DMS53 (cell line): ENCODE measurements at places on chromosomes 12 and 14.

GRCh38 chr12:9319044-9319841 lies 111.0 kb upstream of the PZP start:
- DNase-seq, result peak; percentile 56

- peak; percentile 54 for DNase-seq
Observed at GRCh38 chr12:39372929-39373328, 70.0 kb downstream of the KIF21A start.

- no peak for DNase-seq
Observed at GRCh38 chr12:51941011-51941581, 10.4 kb upstream of the ACVR1B start.

DNA sequence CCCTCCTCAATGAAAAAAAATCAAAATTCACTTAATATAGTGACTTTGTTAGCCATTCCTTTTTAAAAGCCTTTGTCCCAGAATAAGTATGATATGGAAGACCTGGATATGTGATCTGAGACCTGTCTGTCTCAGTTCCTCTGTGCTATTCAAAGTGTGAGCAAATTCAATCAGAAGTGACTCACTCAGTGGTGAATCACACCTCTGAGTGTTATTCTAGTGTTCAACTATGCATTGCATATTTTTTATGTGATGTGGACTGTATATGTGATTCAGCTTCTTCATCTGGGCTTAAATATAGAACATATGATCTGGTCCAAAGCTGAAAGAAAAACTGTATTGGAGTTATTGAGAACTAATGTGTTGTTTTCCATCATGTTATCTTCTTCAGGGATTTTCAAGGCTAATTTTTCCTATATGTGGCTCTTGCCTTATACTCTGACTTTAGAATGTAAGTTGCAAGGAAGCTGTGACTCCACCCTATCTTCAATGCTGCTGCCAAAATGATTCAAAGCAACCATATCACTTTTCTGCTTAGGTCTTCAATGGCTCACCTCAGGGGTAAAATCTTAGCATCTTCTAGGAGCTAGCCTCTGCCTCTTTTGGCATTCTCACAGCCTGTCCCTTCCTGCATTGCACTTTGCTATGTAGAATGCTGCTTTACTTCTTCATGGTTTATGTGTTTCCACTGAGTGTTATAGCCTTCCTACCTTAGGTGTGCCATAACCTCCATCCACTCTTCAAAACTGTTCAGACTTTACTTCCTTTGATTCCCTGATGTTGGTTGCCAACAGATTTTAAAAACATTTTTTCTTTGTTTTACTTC lies 169.8 kb downstream of the OTOGL start:
- DNase-seq, result peak; percentile 89

- DNase-seq, result no peak
Observed at GRCh38 chr12:116266631-116267349, 10.7 kb downstream of the MED13L start.

- no peak for DNase-seq
Observed at GRCh38 chr12:91319071-91319760, 136.6 kb upstream of the DCN start.

DNA sequence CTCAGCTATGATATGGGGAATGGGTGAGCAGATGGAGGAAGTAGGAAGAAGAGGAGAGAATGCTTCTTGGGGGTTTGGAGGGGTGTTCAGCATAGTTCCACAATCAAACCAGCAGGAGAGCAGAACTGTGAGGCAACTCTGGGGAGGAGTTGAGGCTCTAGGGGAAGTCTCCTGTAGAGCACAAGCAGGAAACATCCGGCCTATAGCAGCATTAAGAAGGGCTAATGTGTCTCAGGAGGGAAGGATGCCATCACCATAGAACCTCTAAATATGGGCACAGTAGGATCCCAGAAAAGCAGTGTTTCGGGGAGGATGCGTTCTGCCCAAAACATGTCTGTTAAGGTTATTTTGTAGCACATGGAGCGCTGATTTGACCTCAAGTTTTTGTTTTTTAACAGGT lies 8.4 kb upstream of the SALL2 start:
- no peak for DNase-seq

DNA sequence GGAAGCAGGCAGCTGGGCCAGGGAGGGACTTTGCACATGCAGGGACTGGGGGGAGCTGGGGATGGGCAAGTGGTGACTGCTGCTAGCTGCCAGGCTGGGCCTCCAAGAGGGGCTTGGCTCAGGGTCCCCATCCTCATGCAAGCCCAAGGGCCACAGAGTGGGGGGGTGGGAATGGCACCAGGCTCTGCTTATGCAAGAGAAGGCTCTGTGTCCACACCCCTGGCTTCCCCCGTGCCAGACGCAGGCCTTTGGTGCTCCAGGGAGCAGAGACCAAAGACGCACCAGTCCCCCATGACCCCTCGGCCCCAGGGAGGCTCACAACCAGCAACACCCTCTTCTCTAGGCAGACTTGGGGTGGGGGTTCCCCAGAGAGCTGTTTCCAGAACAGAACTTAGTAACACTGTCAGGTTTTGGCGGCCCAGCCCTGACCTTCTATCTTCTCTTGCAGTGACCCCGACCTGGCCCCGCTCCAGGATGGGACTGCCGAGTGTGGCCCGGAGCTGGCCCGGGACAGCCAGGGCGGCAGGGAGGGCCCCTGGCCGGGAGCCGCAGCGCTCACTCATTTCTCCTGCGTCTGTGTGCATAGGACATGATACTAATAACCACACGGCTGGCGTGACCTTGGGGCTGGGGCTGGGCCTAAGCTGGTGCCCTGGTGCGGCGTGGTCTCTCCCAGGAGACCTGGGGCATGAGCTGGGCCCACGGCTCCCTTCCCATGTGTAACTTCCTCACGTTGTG lies 14.3 kb downstream of the XRCC3 start:
- DNase-seq, result no peak

DNA sequence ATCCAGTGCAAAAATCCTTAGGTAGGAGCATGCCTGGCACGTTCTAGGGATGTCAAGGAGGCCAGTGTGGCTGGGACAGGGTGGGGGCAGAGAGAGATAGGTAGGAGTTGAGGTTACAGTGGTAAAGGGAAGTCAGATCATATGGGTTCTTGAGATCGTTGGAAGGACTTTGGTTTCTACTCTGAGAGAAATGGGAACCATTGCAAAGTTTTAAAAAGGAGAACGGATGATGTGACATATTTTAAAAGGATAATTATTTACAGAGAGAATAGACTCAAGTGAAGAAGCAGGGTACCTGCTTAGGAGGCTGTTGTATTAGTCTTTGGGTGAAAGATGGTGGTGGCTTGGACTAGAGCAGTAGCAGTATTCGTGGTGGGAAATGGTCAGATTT lies 47.6 kb upstream of the ATP2B1 start:
- DNase-seq, result no peak

DNA sequence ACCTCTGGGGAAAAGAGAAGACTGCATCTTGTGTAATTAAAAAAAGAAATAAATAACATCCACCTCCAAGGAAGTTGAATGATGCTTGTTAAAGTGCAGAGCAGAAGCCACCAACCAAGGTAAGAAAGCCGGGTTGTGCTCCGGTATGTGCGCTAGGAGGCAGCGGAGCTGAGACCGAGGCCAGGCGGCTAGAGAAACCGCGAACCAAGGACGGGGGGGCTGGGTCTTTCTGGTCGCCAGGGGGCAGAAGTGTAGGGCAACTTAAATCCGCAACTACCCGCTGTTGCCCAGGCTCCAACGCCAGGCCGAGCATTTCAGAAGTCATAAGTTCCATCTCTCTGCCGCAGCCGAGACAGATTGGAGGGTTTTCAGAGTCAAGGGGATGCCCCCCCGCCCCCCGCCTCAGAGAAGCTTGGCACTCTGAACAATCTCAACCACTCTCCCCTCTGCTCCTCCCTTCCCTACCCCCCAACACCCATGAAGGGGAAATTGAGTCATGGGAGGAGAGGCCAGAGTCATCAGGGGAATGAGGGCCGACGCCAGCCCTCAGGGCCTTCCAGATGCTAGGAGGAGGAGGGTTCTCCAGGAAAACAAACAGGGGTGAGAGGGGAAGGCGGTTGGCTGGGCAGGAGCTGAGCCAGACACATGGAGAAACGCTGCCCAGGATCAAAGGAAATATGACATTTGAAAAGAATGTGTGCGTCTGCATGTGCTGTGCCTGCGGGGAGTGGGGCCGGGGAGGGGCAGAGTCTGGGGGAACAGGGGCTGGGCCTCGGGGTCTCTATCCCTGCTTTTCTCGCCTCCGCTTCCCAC lies 2.2 kb upstream of the NFATC4 start:
- DNase-seq, result peak; percentile 95

DNA sequence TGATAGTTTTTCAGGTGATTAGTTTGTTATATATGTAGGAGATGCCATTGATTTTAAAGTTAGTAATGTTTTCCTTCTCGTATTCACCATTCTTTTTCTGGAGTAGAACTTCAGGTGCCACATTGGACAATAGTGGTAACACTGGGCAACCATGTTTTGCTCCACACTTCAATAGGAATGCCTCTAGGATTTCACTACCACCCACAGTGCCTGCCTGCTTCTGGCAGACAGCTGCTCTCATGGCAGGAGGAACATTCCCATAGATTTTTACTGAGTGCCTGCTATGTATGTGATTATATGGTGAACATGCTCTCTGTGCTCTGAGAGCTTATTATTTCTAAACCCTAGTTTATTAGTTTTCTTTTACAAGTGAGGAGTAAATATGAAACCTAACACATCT lies 53.7 kb downstream of the GCH1 start:
- no peak for DNase-seq

GRCh38 chr12:122138181-122138580 lies 35.8 kb downstream of the IL31 start:
- no peak for DNase-seq

- peak; percentile 23 for DNase-seq
Observed at GRCh38 chr12:105352940-105353635, 22.6 kb downstream of the C12orf75 start.

DNA sequence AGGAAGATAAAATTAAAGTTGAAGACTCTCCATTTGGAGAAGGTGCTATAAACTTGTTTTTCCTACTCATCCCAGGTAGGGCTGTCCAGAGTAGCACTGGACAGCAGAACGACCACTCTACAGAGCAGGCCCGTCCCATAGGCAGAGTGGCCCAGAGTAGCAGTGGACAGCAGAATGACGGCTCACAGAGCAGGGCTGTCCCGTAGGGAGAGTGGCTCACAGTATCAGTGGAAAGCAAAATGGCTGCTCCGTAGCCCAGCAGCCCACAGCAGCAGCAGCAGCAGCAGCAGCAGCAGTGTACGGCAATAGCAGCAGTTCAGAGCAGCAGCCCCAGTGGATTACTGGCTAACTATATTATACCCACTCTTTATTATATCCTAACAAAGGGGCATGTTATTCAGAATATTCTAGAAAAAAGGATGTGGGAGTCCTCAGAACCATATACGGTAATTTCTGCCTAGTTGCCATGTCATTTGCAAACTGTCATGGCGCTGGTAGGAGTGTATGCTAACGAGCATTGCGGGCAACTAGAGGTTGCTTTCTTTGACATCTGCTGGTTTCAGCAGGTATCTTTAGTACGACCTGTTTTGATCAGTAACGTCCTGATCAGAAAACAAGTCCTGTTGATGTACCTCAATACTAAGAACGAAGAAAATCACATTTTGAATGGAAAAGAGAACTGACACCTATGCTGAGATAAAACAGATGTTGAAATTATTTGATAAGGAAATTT lies 567.3 kb downstream of the SLC16A7 start:
- no peak for DNase-seq

- no peak for DNase-seq
Observed at GRCh38 chr14:76713121-76713520, 48.1 kb upstream of the VASH1 start.

GRCh38 chr14:33435911-33436689 lies 497.4 kb downstream of the NPAS3 start:
- no peak for DNase-seq

DNA sequence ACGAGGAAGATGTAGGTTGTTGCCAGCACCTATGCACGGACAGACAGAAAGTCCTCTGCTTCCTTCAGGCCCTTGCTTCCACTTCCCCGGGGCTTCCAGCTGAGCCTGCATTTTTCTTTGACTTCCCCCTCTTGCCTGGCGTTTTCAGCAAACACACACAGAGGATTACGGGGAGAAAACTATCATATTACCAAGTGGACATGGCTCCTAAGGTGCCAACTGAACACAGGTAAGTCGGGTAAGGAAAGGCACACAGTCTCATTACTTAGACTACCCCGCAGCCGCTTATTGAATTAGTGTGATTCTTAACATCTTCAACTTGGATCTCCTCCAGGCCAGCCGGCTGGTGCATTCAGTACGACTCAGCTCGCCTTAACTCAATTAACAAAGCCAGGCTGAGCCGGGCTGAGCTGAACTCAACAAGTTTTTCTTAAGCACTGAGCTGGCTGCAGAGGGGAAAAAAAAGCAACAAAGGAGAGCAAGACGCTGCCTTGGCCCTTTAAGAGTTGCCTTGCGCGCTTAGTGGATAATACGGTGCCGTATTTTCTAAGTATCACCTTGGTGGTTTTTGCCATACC lies 19.2 kb upstream of the MAP1LC3B2 start:
- peak; percentile 90 for DNase-seq

- DNase-seq, result no peak
Observed at GRCh38 chr12:108697905-108698304, 33.4 kb downstream of the CORO1C start.

- DNase-seq, result no peak
Observed at GRCh38 chr12:42953021-42953420, 363.5 kb upstream of the PRICKLE1 start.

GRCh38 chr12:33265900-33266299 lies 173.7 kb downstream of the SYT10 start:
- DNase-seq, result no peak

DNA sequence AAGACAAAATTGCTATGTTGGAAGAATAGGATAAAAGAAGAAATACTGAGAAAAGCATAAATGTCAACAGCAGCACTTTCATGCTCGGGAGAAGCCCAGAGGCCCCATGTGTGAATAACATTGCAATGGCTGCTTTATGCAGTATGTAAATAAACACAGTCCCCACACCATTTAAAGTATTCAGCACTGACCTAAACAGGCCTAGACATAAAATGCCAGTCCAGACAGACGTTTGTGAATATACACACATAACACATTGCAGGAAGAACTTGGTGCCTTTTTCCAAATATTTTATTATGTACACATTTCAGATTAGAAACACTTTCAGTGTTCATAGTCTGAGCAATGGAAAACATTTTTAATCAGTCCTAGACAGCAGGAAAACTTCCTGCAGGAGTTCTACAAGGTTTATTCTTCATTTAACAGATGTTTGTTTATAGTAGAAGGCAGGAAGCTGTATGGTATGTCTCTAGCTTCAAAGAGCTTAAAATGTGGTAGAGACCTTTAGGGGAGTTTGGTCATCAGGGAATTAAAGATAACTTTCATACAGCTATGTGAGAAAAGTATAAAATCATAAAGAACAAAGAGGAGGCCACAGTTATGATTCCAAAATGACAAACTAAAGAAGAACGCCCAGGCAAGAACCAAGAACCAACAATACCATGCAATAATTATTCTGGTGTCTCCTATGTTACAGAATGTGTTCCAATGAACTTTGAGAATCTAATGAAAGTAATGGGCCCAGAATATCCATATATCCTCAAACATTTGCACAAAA lies 30.6 kb upstream of the SLC38A2 start:
- peak; percentile 51 for DNase-seq
